Caki2 (cell line): ENCODE measurements at places on chromosomes 16 and 17.

DNA sequence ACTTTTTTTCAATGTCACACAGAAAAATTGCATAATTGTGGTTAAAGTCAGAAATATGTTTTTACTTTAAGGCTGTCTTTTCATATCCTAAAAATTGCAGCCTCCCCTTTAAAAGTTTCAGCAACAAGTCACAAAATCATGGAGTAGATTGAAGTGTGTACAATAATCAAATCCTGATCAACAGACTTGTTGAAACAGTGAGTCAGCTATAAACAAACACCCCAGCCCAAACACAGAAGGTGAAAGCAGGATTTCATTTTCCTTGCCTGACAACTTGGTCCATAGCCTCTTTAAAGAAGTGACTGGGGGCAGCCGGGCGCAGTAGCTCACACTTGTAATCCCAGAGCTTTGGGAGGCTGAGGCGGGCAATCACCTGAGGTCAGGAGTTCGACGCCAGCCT lies 59.9 kb downstream of the WNT3 start:
- no peak for DNase-seq

DNA sequence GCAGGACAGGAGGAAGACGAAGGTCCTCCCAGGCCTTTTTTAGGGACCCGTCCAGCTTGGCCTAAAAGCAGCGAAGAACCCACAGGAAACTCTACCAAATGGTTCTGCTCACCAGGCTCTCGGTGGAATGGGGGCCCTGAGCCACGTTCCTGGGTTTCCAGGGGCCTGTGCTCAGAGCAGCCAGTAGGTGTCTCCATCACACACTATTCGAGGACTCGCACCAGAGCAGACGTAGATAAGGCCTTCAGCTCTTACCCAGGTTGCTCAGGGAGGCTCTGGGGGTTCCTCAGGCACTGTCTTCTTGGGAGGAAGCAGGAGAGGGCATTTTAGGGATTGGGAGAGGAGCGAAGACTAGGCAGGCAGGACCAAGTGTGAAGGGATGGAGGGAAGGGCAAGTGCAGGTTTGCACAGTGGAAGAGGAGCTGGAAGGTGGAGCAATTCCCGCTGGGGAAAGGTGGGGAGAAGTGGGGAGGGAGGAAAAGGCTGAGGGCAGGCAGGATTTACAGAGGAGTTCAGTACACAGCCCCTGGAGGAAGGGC lies 157.1 kb downstream of the RGS9 start:
- peak; percentile 37 for DNase-seq

DNA sequence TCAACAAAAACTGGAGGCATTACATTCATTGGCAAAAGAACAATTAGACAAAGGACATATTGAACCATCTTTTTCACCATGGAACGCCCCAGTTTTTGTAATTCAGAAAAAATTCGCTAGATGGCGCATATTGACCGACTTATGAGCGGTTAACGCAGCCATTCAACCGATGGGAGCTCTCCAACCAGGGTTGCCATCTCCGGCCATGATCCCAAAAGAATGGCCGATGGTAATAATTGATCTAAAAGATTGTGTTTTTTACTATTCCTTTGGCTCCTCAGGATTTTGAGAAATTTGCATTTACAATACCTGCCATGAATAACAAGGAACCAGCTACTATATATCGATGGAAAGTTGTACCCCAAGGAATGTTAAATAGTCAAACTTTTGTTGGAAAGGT lies 21.4 kb downstream of the ALOX15B start:
- DNase-seq: peak; percentile 31

DNA sequence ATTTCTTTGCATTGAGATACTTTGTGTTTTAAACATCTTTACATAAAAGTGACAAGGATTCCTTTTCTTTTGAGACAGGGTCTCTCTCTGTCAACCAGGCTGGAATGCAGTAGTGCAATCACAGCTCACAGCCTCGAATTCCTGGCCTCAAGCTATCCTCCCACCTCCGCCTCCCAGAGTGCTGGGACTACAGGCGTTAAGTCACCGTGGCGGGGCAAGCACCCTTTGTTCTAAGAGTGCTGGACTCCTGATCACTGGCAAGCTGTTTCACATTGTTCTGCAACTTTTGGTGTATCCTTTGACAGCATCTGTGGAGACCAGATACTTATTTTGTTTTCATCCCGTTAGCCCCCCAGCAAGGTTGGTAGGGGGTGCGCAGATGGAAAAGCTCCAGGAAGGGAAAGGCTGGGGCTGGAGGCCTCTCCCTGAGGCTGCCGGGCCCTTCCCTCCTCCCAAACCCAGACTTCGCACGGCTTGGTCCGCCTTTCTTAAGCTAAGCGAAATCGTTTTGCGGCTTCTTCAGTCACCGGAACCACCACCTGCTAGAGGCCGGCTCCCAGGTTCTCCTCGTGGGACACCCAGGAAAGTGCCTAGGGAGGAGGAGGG lies 1.1 kb downstream of the ST6GALNAC2 start:
- no peak for DNase-seq

DNA sequence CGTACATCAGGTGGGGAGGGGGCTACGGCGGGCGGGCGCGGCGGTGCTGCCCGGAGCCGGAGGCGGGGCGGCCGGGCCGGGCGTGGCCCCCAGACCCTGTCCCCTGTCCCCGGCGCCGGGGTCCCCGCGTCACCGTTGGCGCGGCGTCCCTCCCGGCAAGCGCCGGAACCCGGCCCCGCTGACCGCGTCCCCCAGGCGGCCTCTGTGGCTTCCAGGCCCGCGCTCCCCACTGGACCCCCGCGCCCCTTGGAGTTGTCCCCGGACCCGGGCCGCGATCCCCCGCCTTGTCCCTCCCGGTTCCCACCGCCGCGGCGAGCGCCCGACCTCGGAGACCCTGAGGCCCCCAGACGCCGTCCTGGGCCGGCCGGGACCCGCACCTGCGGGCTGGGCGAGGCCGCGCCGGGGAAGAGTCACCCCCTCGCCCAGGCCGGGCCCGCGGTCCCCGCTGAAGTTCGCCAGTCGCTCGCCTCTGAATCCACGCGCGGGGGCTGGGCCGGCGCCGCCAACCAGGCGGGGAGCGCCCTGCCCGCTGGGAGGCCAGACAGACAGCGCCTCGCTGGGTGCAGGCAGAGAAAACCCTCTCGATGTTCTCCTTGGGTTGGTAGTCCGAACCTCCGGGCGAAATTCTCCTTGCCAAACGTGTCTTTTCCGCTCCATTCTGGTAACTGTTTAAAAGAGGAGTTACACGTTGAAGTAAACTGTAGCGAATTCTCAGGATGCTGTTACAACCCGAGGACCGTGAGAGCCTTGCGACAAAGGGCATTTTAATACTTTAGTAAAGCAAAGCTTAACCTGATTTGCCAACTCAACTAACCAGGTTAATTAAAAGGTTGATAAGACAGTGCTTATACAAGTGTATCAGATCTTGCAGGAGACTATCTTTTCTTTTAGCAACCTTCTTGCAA lies 761 bp downstream of the GAN start:
- peak; percentile 22 for DNase-seq

DNA sequence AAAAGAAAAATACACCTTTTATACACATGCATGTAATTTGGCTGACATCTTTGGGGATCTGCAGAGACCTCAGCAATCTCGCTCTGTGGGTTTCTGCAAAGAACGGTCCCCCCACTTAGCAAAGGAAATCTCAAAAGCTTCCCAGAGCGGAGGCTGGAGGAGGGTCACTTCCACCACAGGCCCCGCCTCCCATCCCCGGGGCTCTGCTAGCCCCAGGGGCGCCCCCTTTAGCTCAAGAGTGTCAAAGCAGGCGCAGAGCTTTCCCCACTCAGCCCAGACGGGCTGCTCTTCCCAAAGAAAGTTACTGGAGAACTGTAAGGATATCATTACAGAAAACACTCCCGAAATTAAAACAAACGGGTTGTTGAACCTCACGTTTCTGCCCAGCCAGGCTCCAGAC lies 11.4 kb downstream of the SLC13A5 start:
- no peak for DNase-seq
